ENCODE measurements at places on chromosomes 3 and 15. TPM values are rescaled to one million over a fixed set of nuclear protein-coding genes. Genes with fewer than 3 reads are reported as not detected.

DNA sequence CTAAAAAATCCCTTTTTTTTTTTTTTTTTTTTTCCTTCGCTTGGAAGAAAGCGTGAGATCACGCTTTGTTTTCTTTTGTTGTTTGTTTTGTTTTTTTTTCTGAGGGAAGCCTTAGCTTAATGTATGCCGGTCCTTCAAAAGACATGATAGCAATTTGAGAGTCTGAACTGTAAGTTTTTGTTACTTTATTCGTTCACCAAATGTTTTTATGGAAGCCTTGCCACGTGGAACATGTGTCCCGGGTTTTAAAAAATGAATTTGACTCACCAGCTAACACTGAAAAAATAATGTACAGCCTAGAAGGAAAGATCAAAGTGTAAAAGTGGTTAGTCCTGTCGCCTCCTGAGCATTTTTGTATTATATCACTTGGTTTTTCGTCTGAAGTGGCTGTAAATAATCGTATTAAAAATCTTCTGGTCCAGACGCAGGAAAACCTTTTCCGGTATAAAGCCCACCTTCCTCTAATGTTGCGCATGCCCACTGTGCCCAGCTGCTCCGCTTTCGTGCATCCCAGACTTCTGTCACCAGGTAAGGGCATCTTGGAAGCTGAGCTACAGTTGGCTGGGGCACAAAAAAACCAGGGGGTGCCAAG, 795 bp upstream of the MYNN start:
- peak overlapping the region; percentile 83 for H3K4me3 ChIP-seq
- H3K4me1 ChIP-seq, result peaks cover 23% of the 10 kb centered on the region
- no peaks in the 10 kb centered on the region for H3K27me3 ChIP-seq
- peak overlapping the region; percentile 98 for H3K27ac ChIP-seq
- DNase-seq, result peak; percentile 69
- H3K36me3 ChIP-seq, result no peaks in the 10 kb centered on the region

GRCh38 chr3:65899226-65899625, 139.5 kb downstream of the MAGI1 start:
- no peak for DNase-seq
- no peak overlapping the region for H3K4me3 ChIP-seq
- no peaks in the 10 kb centered on the region for H3K36me3 ChIP-seq
- no peaks in the 10 kb centered on the region for H3K4me1 ChIP-seq

- H3K27me3 ChIP-seq, result peaks cover 41% of the 10 kb centered on the region
- no peaks in the 10 kb centered on the region for H3K4me1 ChIP-seq
- no peak overlapping the region for H3K4me3 ChIP-seq
These were observed 118.1 kb downstream of the FBLN2 start for GRCh38 chr3:13666781-13667709.

- no peak overlapping the region for H3K27ac ChIP-seq
- no peak overlapping the region for H3K4me3 ChIP-seq
- no peaks in the 10 kb centered on the region for H3K27me3 ChIP-seq
- H3K4me1 ChIP-seq, result no peaks in the 10 kb centered on the region
These were observed 945.6 kb downstream of the MCTP2 start for GRCh38 chr15:95176794-95177577.

ITGA11 gene
- 3.8 TPM for total RNA-seq

DNA sequence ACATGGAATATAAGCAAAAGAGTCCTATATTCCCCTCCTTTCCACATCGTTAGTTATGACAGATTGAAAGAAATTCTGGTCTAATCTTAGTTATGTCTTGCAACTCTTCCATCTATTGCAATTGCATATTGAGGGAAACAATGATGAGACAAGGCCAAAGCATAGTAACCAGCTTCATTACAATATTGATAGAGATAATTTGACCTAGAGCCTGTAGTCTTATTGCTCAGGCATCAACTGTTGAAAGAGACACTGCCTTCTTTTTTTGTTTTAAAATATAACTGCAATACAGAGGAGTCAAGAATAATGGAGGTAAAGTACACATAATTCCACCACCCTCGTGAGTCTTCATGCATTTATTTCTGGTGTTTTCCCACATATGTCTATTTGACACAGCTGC, 2.0 kb downstream of the TM4SF18 start:
- peak overlapping the region; percentile 50 for H3K4me3 ChIP-seq
- no peaks in the 10 kb centered on the region for H3K36me3 ChIP-seq
- no peak for DNase-seq
- no peak overlapping the region for H3K27ac ChIP-seq
- H3K4me1 ChIP-seq, result no peaks in the 10 kb centered on the region

- peaks cover 21% of the 10 kb centered on the region for H3K4me1 ChIP-seq
- no peak for DNase-seq
- H3K27ac ChIP-seq, result peak overlapping the region; percentile 15
- H3K36me3 ChIP-seq, result peaks cover 6% of the 10 kb centered on the region
- H3K4me3 ChIP-seq, result no peak overlapping the region
These were observed 46.9 kb downstream of the MLH1 start for GRCh38 chr3:37040231-37040630.

GRCh38 chr15:50181969-50182218, at the start of gene SLC27A2:
Gene SLC27A2 (plus strand): TSS chr15:50182196. CDS start chr15:50182428, 232 bp downstream.
- peak; percentile 63 for DNase-seq
- H3K27me3 ChIP-seq, result peaks cover 32% of the 10 kb centered on the region
- no peaks in the 10 kb centered on the region for H3K4me1 ChIP-seq
- H3K36me3 ChIP-seq, result no peaks in the 10 kb centered on the region
- peak within 1 kb of the TSS; percentile 67 for H3K4me3 ChIP-seq
- no peak within 1 kb of the TSS for H3K27ac ChIP-seq

HHATL gene
- 157 TPM for total RNA-seq

ENTPD3 gene
- 0.38 TPM for total RNA-seq

TMEM212 gene
- not detected for total RNA-seq

LIPH gene
- total RNA-seq, result not detected

DNA sequence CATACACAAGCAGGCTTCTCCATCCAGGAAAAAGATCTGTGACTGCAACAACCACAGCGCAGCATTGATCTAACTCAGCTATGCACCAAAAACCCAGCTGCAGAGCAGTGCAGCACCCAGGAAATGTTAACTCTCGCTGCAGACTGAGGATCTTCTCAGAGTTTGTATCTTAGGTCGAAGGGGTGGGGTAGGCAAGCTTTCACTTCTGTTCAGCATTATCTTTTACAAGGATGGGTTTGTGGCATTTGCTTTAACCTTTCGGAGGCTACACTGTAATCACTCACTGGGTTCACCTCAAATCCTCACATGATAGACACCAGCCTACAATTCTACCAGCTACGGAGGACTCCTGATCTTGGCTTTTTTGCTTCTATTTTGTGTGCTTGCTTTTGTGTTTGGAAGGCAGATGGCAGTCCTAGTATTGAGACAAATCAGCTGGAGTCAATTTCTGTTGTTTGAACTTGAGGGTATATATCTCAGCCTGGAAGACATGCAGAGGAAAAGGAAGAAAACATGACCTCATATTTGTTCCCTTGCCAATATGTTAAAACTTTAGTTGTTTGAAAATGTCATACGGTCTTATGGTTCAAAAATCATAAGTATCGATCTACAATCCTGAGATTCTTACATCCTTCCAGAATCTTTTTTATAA, 25.2 kb downstream of the LRRK1 start:
- no peaks in the 10 kb centered on the region for H3K36me3 ChIP-seq
- H3K4me3 ChIP-seq, result no peak overlapping the region

DNA sequence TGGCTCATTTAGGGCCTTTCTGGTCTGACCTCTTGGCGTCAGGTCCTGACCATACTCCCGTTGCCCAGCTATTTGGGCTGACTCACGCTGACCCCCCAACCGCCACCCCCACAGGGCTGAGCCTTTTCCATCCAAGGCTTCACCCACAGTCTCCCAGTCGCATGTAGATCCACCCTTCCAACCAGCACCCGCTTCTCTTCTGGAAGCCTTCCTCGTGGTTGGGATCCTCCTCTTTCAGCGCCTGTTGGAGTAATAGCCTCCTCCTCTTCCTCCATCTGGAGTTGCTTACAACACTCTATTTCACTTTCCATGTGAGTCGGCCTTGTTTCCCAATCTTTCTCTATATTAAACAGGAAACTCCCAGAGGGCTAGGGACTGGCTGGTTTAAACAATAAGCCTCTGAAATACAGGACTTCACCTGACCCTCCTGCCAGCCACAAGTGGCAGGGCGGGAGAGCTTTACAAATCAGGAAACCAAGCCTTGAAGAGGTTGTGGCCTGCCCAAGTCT, 2.1 kb upstream of the ALAS1 start:
- H3K36me3 ChIP-seq, result peaks cover 19% of the 10 kb centered on the region
- no peak overlapping the region for H3K4me3 ChIP-seq
- H3K27ac ChIP-seq, result peak overlapping the region; percentile 53

DNA sequence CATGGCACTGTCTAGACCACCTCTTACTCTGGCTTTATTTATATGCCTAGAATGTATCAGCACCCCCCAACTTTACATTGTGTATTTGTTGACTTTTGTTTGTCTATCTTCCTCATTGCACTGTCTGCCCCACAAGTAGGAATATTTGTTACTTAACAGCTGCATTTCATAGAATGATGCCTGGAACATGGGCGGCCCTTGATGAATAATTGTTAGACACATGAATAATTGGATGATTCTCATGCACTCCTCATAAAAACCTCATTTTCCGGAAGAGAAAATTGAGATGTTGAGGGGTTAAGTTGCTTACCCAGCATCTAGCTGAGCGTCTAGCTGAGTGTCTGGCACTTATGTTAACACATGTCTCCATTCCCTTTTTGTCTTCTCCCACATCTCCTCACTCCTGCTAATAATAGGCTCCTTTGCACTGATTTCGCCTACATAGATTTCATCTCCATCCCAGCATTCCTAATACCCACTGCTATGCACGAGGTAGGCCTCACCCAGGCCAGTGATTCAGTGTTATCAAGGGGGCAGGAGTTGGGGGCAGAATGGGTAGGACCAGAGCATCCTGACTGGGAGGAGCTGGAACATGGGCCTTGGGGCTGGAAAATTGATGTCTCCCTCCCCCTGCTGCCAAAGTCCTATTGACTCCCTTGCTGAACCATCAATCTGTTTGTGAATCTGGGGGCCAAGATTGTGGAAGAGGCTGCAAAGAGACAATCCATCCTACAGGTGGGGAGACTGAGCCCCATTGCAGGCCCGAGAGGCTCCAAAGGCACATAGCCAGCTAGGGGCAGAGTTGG, 7.8 kb upstream of the WNT7A start:
- no peak for DNase-seq
- H3K36me3 ChIP-seq, result no peaks in the 10 kb centered on the region
- H3K4me3 ChIP-seq, result no peak overlapping the region
